ENCODE measurements at places on chromosomes 2 and 18.

GRCh38 chr18:5110266-5110665 is 86.8 kb downstream of the AKAIN1 start:
- no peak for DNase-seq

- no peak for DNase-seq
Measured at GRCh38 chr18:66167829-66168684, 417.2 kb downstream of the CDH7 start.

- no peak for DNase-seq
Measured at GRCh38 chr2:129904532-129905446, 74.7 kb upstream of the RAB6C start.

- peak; percentile 43 for DNase-seq
Measured at GRCh38 chr2:138997856-138998517, 217.8 kb upstream of the NXPH2 start.

- no peak for DNase-seq
Measured at GRCh38 chr2:58638256-58638805, 397.2 kb upstream of the FANCL start.
